ENCODE measurements at places on chromosomes 13 and 19.

DNA sequence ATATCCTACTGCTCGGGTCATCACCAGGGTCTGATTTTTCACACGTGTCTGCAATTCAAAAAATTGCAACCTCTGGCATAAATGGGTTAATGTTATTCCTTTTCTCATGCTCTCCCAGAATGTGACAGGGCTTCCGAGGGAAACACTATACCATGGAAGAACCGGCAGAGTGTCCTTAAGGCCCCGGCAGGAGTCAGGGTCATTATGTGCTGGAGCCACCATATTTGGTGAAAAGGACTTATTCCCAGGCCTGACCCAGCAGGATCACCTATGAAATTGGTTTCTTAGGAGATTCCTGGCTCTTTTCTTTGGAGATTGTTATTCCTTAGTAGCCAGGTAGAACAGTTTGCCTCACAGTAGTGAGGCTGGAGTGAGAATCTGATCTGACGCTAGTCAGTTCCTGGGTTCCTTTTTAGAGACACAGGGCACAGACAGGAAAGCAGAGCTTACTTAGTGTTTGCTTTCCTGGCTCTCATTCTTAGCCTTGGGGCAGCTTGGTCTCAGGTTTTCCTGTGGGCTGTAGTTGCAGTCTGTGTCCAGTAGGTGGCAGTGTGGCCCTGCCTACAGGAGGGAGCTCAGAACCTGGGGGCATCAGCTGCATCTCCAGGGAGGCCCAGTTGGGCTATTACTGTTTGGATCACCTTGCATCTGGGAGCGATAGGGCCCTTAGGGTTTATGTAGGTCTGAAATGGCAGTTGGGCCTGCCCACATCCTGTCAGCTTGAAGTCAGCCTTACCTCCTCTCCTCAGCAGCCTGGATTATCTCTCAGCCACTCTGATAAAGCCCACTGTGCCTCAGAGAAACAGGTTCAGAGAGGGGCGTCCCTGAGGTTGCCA is 12.4 kb downstream of the SNRNP70 start:
- ATAC-seq = peak; percentile 78

GRCh38 chr13:40668335-40668734 is 1.9 kb upstream of the FOXO1 start:
- no peak for ATAC-seq

DNA sequence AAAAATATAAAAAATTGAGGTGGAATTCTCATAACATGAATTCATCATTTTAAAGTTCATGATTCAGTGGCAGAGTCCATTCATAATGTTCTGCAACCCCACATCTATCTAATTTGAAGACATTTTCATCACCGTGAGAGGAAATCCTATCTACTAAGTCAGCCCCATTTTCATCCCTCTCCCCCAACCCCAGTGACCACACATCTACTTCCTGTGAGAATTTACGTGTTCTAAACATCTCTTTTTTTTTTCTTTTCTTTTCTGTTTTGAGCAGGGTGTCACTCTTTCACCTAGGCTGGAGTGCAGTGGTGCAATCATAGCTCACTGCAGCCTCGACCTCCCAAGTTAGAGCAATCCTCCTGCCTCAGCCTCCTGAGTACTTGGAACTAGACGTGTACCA is 17.5 kb downstream of the ATCAY start:
- ATAC-seq = no peak

DNA sequence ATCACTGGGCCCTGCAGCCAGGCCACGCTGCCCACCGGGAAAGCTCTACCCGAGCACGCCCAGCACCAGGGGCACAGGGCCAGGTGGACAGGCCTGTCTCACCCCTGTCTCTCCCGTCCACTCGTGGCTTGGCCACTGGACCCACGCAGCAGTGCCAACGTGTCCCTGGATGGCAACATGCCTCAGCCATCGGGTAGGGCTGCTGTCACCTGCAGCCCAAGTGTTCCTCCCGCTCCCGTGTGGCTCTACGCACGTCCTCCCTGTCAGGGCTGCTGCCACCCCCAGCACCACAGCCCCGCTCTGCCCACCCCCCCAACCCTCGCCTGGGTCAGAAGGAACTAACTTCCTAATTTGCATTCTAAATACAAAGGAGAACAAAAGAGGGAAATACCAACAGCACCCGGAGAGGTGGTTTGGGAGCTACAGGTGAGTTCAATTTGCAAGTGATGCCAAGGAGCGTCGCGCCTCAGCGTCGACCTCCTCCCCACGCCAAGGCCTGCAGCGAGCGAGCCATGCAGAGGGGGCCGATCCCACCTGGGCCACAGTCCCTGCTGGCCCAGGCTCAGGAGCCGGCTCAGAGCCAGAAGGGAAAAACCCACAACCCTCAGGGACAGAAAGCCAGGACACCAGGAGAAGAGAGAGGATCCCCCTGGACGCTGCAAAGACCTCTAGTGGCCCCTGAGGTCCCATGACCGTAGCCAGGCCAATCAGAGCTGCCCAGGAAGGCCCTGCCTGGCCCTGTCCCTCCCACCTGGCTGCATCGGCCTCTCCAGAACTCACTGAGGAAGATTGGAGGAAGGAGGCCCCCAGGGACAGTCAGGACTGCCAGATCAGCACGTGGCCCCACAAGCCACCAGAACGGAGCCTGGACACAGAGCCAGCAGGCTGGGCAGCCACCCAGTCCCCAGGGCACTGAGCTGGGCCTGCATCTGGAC is 128.4 kb upstream of the SPACA7 start:
- ATAC-seq = no peak

- ATAC-seq = no peak
Measured at GRCh38 chr13:101846249-101846648, 393.8 kb downstream of the ITGBL1 start.

GRCh38 chr13:24215126-24215525 is 54.6 kb downstream of the SPATA13 start:
- ATAC-seq = peak; percentile 30

- no peak for ATAC-seq
Measured at GRCh38 chr13:98420554-98421175, 156.2 kb downstream of the STK24 start.

DNA sequence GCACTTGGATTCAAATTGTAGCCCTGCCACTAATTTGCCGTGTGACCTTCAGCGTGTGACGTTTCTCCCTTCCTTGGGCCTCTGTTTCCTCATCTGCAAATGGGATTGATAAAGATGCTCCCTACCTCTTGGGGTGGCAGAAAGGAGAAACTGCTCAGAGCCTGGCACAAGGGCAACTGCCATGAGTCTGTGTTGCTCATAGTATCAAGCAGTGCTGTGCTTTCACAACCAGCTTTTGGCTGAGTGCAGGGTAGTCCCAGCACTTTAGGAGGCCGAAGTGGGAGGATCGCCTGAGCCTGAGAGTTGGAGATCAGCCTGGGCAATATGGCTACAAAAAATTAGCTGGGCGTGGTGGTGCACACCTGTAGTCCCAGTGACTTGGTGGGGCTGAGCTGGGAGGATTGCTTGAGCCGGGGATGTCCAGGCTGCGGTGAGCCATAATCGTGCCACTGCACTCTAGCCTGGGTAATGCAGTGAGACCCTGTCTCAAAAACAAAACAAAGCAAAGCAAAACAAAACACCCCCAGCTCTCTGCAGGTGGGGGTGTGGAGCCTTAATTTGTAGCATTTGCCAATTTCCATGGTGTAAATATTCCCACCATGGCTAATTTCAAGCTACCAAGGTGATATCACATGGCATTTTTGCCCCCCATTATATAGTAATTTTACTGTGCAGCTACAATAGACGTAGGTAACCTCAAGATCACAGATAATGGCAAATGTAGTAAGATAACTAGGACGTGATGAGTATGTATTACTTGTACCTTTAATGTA is 1.6 kb upstream of the MARK4 start:
- no peak for ATAC-seq

- ATAC-seq = no peak
Measured at GRCh38 chr13:99417201-99418102, 83.8 kb upstream of the TM9SF2 start.

GRCh38 chr13:21625366-21625765 is 21.4 kb upstream of the MICU2 start:
- peak; percentile 88 for ATAC-seq

DNA sequence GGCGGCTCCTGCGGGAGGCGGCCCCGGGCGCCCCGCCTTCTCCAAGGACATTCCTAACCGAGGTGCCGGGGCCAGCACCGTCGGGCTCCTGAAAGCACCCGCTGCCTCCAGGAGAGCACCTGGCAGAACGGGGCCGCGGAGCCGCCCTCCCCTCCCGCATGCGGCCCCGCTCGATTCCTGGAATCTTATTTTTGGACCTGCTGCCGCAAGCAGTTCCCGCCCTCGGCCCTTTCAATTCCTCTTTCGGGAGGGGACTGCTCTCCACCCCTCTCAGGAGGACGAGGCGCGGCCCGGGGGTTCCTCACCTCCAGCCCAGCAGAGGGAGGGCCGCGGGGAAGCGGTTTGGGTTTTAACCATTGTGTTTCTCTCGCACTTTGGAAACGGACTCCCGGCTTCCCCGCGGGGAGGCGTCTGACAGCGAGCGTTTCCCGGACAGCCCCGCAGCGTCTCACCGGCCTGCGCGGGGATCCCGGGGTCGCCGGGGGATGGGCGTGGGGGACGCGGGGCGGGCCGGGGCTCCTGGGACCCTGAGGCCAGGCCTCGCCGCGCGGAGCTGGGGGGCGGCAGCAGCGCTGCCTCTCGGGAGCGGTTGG is 849 bp downstream of the GAS6 start:
- ATAC-seq = peak; percentile 46

- no peak for ATAC-seq
Measured at GRCh38 chr13:112145551-112146360, 78.8 kb downstream of the SOX1 start.

DNA sequence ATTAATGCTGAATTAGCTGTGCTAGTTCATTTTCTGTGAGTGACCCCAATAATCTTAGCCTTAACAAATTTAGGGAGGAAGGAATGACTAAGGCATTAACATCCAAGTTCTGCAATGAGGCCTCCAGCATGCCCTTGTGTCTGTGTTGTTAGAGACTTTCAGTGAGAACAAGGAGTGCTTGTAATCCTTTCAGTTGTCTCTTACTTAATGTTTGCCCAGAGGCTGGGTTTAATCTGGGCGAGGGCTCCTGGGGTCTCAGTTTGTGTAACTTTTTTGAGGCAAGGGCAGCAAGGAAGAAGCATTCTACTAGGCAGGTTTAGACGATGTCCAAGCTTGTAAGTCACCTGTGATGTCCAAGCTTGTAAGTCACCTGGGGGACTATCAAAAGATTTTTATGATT is 24.3 kb downstream of the CCNA1 start:
- ATAC-seq = no peak

GRCh38 chr13:60356970-60357369 is 40.0 kb upstream of the TDRD3 start:
- no peak for ATAC-seq

GRCh38 chr13:32986552-32986951 is 29.7 kb upstream of the KL start:
- ATAC-seq = no peak

GRCh38 chr13:50198508-50198907 is 183.3 kb downstream of the KCNRG start:
- ATAC-seq = peak; percentile 57

GRCh38 chr13:89923052-89923451 is 1424.4 kb upstream of the MIR17HG start:
- ATAC-seq = no peak

DNA sequence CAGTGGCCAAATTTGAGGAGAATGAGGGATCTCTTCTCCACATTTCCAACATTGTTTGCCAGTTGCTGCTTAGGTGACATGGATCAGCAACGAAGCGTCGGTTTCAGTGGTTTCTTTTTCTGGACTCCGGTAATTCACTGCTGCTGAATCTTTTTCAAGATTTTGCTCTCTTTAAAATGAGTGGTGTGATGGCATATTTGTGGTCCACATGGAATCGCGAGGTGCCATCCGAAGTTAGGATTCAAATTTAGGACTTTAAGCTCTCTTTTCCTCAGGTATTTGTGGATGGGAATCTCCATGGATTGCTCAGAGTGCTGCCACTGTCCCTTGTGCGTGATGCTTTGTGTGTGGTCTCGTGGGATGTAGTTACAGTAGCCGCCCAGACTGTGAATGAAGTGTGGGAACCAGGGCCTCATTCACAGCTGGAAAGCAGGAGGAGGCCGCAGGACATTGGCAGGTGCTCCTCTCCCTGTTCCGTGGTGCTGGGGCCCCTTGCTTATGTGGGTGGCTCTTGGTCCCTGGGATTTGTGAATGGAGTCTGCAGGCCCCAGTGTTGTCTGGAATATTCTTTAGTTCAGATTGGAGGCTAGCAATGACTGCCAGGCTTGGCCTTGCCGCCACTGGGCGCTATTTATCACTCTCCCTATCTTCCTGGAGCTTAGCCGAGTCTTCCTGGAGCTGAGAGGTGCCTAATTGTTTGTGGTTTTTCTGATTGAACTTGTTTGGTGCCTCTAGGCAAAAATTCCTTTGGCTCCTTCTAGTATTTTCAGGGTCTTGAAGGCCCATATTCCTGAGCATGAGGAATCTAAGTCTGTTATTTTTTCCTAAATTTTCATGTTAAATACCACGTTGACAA is 1.5 kb downstream of the ILF3 start:
- peak; percentile 7 for ATAC-seq

GRCh38 chr19:51375504-51376221 is 3.2 kb upstream of the NKG7 start:
- ATAC-seq = no peak

- ATAC-seq = no peak
Measured at GRCh38 chr19:51822946-51823345, 28.0 kb downstream of the FPR3 start.

GRCh38 chr13:97388373-97388772 is 45.6 kb upstream of the RAP2A start:
- no peak for ATAC-seq

DNA sequence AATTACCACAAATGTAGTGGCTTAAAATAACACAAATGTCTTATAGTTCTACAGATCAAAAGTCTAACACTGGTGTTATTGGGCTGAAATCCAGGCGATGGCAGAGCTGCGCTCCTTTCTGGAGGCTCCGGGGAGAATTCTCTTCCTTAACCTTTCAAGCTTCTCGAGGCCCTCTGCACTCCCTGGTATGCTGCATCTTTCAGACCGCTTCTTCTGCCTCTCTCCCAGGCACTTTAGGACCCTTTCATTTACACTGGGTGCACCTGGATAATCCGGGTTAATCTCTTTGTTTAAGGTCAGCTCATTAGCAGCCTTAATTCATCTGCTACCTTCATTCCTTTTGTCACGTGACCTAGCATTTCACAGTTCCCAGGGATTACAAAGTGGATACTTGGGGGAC is 211.3 kb upstream of the RFC3 start:
- ATAC-seq = peak; percentile 59
